Activated CD4-positive, alpha-beta T cell treated with anti-CD3 and anti-CD28 coated beads, Interleukin-2, amount 50 U/mL, for 1 hour (primary cell): ENCODE measurements at places on chromosomes 13 and 19.

DNA sequence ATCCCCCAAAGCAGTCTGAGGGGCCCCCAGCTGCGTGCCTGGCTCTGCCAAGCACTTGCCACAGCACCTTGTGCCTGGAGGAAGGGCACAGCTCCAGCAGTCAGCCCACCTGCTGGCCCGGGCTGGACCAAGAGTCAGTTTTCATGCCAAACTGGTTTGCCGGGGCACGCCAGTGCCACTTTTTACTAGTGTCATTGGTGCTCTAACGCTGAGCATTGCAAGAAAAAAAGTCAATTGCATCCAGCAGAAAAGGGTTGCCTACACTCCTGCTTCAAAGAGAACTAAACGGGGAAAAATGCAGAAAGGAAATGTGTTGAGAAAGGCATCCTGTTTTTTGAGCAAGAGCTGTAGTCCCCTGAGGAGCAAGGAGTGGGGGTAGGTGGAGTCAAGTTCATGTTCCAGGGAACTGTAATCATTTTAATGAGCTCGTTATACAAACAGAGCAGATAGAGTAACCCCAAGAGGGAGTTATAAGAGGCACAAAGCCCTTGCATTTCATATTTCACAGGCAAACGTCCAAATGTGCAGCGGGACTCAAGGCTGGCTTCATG is 68.4 kb downstream of the F2RL3 start:
- no peak for DNase-seq

DNA sequence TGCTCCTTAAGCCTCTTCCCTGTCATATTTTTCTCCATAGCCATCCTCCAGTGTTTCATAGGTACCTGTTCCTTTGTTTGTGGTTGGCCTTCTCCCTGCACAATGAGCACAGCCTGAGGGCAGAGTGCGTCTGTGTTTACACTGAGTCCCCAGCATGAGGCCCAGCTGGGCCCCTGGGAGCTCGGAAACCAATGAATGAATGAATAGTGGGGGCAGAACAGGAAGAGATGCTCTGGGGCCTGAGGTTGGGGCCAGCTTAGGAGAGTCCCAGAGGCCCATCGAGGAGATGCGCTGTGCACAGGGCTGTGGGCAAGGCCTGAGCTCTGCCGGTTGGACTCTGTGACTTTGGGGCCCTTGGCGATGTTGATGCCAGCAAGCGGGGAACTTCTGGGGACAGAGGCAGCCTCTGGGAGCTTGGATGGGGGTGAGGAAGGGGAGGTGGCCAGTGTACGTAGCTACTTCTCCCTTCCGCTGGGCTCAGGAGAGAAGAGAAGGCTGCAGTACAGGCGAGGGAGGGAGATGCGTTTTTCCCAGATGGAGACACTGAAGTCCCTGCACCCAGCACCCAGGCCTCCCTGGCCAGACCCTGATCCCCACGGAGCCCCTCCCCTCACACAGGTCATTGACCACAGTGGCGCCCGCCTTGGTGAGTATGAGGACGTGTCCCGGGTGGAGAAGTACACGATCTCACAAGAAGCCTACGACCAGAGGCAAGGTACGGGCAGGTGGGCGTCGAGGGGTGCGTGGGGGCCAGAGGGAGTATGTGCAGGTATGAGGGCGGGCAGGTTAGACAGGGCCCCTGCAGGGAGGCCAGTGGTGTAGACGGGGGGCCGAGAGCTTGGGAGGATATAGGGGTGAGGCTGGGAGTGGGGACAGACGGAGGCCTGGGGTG is 5.1 kb downstream of the TBCB start:
- DNase-seq = no peak

DNA sequence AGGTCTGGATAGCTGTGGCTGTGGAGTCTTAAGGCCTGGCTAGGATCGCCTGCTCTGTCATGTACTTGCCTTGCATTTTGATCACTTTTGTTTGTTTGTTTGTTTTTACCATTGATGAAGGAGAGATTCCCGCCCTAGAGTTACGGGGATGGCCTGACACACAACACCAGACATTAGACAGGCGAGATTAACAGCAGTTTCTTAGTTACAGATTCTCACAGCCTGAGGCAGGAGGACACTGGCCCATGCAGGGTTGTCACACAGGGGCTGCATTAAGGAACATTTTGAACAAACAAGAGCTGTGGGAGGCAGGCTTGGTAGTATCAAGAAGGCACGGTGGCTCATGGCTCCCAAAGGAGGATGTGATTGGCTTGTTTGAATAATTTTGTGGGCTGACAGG is 291.8 kb downstream of the HS6ST3 start:
- no peak for DNase-seq

- no peak for DNase-seq
These were observed at the start of gene EDDM13 for GRCh38 chr19:56272161-56272798. TSS of gene EDDM13 (plus strand) at chr19:56272748. CDS start at chr19:56272835, 87 bp downstream.

GRCh38 chr19:21912654-21913053 is 76.7 kb upstream of the ZNF43 start:
- DNase-seq = no peak

- no peak for DNase-seq
These were observed 46.4 kb downstream of the KPNA3 start for GRCh38 chr13:49746111-49746510.

DNA sequence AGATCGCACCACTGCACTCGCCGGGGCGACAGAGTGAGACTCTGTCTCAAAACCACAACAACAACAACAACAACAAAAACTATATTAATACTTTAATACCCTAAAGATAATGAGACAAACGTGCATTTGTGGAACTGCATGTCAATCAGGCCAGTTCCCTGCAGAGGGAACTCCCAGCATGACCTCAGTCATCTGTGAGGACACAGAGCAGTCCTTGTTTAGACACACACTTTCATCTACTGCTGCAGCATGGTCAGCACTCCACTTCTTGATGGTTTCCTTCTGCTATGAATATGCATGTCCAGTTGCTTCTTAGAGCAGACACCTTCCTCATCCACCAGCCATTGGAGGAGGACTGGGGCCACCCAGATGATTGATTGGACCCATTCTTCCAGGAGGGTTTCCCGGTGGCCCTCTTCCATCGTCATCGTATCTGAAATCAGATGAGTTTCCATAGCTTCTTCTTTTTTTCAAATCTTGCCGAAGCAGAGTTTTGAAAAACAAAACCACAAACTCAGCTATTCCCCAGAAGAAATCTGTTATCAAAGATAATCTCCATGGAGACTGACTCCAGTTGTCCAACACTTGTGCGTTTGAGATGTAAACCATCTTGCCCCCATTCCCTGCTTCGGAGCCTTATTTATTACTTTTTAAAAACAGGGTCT is 26.5 kb downstream of the ZNF607 start:
- no peak for DNase-seq

- DNase-seq = no peak
These were observed 12.0 kb downstream of the ACTL9 start for GRCh38 chr19:8686549-8686948.

- DNase-seq = no peak
These were observed 245.3 kb downstream of the PCCA start for GRCh38 chr13:100334214-100334613.

DNA sequence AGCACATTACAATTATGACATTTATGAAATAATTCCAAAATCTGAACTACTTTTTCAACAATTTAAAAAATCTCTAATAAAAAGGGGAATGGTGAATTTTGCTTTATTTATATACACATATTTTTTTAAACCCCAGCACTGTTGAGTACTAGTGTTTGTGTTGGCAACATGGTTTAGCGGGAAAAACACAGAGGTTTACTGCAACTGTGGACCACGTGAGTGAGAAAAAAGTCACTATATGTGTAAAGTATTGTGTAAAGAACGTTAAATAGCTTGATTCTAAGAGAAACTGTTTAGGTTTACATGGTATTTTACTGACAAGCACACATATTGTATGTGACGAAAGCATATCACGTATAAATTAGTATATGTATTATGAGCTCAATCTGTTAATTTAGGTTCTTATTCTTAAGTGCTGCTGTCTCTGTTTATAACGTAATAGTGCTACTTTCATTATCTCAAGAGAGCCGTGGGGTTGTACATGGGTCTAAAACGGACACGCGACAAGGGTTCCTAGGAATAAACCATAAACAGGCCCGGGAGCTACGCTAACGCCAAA is 617 bp downstream of the SKA3 start:
- DNase-seq = no peak

- DNase-seq = no peak
These were observed 35.4 kb upstream of the MAP3K10 start for GRCh38 chr19:40155749-40156265.

DNA sequence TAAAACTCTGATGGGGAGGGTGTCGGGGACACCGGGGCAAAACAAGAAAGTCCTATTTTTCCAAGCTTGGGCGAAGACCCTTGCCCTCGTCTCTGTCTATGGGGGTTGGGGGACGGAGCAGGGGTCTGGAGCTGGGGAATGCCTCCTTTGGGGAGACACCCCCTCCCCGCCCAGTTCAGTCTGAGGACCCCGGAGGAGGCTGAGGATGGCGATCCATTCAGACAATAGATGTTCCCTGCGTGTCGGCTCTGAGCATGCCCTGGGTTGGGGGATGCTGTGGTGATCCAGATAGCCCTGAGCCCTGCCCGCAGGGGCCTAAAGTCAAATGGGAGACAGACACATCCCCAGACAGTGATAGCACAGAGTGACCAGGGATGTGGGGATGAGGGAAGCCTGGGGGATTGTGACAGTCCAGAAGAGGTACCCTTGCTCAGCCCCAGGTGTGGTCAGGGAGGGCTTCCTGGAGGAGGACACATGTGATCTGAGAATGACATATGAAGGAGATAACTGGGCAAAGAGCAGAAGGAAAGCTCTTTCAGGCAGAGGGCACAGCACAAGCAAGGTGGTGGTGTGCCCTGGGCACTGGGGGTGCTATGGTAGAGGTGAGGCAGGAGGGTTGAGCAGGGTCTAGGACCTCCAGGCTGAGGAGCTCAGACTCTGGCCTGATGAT is 9.1 kb downstream of the LRFN3 start:
- no peak for DNase-seq

GRCh38 chr13:48667136-48667535 is 13.4 kb downstream of the CYSLTR2 start:
- DNase-seq = no peak

GRCh38 chr13:99436686-99437416 is 64.4 kb upstream of the TM9SF2 start:
- peak; percentile 95 for DNase-seq

DNA sequence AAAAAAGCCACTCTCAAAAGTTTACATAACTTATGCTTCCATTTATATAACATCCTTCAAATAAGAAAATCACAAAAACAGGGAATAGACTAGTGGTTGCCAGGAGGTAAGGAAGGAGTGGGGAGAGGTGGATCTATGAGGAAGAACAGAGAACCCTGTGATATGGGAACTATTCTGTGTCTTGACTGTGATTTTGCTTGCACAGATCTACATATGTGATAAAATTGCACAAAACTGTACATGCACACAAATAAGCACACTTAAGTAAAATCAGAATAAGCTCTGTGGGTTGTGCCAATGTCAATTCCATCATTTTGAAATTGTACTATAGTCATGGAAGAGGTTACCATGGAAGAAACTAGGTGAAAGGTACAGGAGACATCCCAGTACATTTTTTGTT is 121.6 kb upstream of the SGCG start:
- no peak for DNase-seq

DNA sequence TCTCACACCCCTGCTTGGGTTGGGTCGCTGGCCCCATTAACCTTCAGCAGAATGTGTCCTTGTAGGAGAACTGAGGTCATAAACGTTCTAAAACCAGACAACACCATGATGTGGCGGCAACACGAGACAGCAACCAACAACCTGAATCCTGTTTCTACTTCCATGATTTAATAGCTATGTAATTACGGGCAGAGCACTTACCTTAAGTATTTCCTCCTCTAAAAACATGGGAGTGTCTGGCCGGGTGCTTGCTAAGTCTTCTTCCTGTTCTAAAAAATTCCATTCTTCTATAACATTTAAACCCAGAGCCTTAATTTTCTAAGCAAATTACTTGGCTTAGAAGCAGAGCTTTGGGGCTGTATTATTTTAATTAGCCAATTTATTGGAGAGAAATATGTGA is 33.5 kb upstream of the IRS2 start:
- DNase-seq = no peak
